ENCODE measurements at places on chromosomes 7 and 10.
A peak's percentile ranks its signal among the peaks of the same experiment; 100 is the strongest.

DNA sequence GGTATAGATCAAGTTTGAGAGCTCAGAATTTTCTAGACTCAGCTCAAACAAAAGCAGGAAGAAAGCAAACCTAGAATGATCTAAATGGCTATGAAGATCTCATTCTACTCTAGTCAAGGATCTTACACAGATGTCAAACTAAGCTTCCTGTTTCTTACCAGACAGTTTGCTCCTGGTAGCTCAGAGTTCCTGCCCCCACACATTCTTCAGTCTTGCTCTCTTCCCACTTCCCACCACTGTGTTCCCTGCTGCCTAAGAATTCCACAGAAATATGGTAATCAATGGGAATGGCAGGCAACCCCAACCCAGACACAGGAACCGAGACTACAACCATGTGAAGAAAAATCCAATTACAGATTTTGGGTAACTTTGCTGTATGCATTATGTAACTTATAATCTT is 133.4 kb upstream of the PTN start:
- DNase-seq: no peak

DNA sequence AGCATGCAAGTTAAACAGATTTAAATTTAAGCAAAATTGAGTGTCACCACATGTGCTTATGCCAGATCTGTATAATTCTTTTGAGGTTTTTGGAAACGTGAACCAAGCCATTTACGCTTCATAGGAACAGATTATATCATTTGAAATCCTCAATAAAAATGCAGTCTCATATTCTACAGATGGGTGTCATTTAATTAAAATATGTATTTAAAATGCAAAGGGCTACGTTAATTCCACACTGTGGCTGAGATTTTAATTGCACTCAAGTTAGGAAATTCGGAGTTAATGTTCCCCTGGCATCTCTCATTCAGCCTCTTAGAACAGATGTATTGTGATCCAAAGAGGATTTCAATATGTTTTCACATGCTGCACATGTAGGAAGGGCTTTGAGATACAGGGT is 164.5 kb upstream of the LRGUK start:
- no peak for DNase-seq

DNA sequence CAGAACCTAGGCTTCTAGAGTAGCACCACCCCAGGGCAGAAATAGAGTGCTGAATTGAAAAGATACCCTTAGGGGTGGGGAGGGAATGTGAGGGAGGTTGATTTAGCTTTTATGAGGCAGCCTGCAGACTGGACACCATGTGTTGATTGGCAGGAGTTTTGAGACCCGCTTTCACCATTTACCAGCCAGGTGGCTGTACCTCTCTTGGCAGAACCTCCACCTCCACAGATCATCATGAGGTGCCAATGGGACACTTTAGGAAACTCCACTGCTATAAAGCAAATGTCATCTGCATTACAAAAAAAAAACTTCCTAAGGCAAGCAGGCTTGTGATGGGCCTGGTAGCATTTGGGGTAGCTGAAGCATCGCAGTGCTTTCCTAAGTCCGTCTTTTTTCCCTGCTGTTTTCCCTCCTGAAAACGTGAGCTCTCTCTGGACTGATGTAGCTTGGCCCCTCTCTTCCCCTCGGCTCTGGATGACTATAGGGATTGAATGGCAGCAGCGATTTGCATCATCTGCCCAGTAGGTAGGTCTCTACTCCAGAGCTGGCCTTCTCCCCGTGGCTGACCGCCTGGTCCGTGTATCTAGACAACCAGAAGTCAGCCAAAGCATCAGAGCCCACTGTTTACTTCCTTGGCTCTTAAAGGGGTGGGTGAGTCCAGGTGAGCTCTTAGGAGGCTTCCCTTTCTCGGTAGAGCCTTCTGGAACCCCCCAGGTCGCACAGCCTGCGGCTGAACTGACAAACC is 1.3 kb downstream of the PCBD1 start:
- DNase-seq: no peak

DNA sequence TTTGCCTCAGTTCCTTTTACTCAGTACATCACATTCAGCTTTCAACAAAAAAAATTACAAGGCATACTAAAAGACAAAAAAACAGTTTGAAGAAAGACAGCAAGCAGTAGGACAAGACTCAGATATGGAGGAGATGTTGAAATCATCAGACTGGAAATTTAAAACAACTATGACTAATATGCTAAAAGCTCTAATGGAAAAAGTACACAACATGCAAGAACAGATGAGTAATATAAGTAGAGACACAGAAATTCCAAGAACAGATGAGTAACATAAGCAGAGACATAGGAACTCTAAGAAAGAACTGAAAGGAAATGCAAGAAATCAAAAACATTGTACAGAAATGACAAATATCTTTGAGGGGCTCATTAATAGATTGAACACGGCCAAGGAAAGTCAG is 402.6 kb downstream of the NEBL start:
- no peak for DNase-seq

GRCh38 chr10:104472957-104473745 is 119.5 kb downstream of the CFAP58 start:
- DNase-seq: no peak

- no peak for DNase-seq
Measured at GRCh38 chr7:151174246-151175046, 7.0 kb upstream of the GBX1 start.

DNA sequence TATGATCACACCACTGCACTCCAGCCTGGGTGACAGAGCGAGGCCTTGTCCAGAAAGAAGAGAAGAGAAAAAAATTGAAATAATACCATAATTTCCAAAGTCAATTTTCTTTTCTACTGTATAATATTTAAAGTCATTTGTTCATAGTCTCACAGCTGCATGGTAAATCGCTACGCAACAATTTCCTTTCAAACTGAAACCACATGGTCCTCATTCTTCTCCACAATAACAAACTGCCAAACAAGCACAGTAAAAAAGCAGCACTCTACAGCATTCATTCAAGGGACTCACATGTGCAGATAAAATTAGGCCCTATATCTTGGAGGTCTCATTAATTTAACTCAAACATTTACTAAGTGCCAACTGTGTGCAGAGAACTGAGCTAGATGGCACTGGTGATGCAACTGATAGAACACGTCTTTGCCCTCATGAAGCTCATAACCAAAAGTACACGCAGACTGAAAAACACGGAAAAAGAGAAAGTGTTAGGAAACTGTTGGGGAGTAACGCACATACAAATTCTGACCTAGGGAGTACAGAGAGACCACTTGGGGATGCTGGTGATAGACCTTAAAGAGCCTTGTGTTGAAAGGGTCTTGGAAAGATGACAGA is 68.4 kb upstream of the SRRM3 start:
- DNase-seq: no peak

GRCh38 chr7:98944386-98944785 is 66.1 kb downstream of the TRRAP start:
- no peak for DNase-seq

- DNase-seq: peak; percentile 70
Measured at GRCh38 chr7:130419658-130420057, 21.2 kb downstream of the CEP41 start.

DNA sequence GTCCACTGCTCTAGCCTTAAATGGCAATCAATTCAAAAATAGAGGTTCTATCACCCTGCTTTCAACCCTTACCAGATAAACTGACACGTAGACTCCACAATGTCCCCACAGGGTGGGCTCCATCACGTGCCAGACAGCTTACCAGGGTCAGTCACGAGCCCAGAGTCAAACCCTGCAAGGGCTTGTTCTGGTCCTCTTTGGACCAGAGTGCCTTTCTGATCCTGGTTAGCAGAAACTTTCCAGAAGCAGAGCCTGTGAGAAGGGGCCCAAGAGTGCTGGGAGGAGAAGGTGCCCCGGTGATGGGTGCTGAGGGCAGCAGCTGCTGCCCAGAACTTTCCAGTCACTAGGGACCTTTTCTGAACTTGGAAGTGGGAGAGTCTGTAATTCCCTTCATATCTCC is 354 bp upstream of the GIMAP5 start:
- DNase-seq: no peak

GRCh38 chr7:82566752-82567151 is 123.2 kb upstream of the CACNA2D1 start:
- no peak for DNase-seq

GRCh38 chr10:46225597-46225996 is 61.2 kb upstream of the ANTXRL start:
- DNase-seq: no peak

DNA sequence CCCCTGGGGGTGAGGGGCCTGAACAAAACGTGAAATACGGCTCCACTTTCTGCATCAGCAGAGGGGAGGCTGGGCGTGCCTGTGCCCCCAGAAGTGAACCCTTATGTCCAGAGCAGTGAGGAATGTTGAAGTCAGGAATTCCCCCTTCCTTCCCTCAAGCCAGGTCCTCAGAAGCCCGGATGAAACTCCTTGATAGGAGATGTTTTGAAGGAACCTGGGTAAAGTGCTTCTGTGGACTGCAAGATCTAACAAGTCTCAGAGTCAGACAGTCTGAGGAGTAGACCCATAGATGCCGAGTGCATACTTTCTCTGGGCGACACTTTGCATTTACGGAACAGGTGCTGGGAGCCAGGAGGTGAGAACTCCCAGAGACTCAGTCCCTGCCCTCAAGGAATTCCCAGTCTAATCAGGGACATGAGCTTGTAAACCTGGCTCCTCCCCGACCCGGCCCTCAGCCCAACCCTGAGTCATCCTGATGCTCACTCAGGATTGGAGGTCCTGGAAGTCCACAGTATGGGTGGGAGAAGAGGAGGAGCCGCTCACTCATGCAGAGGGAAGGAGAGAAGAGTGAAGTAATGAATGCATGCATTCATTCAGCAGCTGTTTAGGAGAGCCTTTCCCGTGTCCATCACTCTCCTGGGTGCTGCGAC is 179.5 kb upstream of the ITGB1 start:
- DNase-seq: no peak

DNA sequence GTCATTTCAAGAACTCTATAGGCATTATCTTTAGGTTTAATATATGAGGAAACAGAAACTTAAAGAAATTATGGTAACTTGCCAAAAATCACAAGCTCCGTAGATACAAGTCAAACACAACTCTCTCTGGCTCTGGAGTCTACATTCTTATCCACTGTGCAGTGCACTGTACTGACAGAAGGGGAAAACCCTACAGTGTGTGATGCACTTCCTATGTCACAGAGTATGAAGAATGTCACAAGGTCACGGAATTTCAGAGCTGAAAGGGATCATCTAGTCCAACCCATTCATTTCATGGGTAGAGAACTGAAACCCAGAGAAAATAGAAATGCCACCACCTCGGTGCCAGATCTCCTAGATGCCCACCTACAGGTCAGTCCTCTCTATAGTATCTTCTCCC is 86.1 kb downstream of the LRRTM3 start:
- no peak for DNase-seq

DNA sequence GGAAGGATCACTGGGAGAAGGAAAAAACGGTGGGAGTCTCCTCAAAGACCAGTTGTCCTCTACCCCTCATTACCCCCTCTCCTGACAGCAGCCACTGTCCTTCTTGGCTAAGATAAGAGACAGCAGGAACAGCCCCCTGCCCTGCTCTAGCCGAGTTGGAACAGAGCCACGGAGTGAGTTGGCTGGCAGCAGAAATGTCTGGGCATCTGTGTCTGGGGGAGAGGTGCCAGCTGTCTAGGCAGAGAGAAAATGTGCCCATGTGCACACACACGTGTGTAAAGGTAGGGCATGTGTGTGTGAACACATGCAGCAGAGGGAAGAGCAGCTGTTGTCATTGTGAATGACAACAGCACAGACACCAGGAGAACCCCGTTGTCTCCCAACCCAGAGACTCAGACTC is 9.4 kb upstream of the HILPDA start:
- no peak for DNase-seq

DNA sequence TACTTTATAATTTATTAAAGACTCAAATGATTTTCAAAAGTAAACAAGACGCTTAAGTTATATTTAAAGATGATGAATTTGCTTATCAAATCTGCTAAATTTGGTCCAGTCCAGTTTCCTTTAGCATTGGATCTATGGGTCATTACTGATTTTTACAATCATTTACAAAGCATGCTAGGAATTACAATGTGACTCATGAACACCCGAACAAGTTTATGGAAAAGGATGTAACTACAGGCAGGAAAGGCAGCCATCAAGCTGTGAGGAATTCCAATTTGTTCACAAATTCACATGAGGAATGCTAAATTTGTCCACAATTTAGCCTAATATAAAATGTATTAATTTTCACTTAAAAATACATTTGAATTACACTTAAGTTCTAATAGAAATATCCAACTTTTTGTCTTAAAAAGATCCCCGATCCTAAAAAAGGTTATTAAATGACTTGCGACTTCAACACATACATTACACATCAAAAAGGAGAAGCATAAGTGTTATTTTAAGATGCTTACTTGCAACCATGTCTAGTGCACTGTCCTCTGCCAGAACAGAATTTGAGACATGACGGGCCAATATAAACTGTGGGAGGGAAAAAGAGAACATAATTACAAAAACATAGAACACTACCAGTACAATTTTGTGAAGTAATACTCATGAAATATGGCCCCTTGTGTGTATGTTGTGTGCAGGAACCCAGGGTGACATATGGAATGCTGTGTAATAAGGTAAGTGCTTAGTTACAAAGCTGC is 194.2 kb upstream of the SLC26A5 start:
- DNase-seq: no peak

DNA sequence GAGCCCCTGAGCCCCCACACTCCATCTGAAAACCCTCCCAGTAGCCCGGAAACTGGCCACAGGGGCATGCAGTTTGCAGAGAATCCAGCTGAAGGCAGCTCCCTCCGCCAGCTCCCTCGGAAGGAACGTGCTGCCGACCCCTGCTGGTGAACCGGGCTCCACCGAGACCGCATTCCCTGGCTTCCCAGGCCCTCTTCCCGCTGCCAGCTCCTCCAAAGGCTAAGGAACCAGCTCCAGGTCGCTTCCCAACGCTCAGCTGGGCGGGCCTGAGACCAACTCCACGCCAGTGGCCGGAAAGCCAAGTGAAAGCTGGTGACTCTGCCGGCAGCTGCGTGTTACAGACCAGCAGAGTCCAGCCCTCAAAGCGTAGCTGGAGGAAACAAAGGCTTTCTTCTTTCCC is 35.8 kb downstream of the GPER1 start:
- DNase-seq: no peak

- DNase-seq: no peak
Measured at GRCh38 chr10:109343293-109343692, 580.0 kb downstream of the XPNPEP1 start.

GRCh38 chr7:94425546-94425945 is 30.9 kb downstream of the COL1A2 start:
- DNase-seq: no peak

DNA sequence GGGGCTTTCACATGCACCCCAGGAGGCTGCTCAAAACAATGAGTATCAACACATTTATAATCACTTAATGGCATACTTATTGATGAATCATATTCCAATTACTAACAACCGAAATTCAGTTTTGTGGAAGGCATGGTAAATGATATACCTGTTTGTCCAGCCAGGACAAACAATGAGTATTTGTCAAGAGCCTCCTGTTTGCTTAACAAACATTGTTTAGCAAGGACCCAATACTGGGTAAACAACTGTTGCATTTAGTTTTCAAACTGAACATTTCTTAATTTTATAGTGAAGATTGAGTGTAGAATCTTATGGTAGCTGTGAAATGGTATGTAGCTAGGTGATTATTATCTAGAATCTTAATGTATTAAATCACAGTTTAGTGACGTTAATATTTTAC is 473.7 kb downstream of the ATRNL1 start:
- no peak for DNase-seq

- DNase-seq: no peak
Measured at GRCh38 chr10:130606001-130606405, 469.8 kb downstream of the GLRX3 start.

All from NCI-H748 treated with DMSO at 0.1 percent for 48 hours (cell line).